ENCODE measurements at places on chromosomes 1 and 21. TPM values are rescaled to one million over a fixed set of nuclear protein-coding genes. Genes with fewer than 3 reads are reported as not detected.

- no peak for DNase-seq
Observed at GRCh38 chr1:175471039-175471800, 272.2 kb downstream of the TNR start.

GRCh38 chr1:11645670-11646265 is 8.5 kb downstream of the FBXO2 start:
- peak; percentile 64 for DNase-seq

Gene ANKRD34A
- total RNA-seq: 0.22 TPM

DNA sequence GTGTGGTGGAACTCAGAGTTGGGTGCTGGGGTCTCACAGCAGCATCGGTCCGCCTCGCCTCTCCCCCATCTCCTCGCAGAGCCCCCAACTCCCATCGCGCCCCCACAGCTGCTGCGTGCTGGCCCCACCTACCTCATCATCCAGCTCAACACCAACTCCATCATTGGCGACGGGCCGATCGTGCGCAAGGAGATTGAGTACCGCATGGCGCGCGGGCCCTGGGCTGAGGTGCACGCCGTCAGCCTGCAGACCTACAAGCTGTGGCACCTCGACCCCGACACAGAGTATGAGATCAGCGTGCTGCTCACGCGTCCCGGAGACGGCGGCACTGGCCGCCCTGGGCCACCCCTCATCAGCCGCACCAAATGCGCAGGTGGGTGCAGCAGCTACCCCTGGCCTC is 24.2 kb downstream of the PTPRU start:
- no peak for DNase-seq

DNA sequence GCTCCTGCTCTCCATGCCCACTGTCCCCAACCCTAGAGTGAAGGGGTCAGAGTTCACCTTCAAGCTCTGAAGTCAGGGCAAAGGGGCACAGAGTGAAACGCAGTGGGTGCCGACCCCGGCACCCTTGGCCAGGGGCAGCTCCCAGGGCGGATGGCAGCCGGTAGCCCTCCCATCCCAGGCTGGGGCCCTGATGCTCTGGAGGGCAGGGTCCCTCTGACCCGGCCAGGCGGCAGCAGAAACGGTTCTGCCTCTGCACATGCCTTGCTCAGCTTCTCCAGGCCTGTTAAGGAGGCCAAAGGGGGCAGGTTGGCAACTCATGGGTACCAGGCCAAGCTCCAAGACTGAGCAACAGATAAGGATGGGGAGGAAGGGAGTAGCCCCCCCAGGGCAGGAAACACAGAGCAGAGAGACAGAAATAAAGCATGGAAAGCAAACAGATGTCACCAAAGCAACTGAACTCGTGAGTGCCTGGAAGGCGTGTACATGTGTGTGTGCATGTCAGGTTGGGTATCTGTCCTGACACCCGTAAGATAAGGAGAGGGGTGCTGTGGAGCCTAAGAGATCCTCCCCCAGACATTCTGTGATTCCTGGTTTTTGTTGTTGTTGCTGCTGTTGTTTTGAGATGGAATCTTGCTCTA is 112.3 kb upstream of the IFFO2 start:
- DNase-seq: no peak

DNA sequence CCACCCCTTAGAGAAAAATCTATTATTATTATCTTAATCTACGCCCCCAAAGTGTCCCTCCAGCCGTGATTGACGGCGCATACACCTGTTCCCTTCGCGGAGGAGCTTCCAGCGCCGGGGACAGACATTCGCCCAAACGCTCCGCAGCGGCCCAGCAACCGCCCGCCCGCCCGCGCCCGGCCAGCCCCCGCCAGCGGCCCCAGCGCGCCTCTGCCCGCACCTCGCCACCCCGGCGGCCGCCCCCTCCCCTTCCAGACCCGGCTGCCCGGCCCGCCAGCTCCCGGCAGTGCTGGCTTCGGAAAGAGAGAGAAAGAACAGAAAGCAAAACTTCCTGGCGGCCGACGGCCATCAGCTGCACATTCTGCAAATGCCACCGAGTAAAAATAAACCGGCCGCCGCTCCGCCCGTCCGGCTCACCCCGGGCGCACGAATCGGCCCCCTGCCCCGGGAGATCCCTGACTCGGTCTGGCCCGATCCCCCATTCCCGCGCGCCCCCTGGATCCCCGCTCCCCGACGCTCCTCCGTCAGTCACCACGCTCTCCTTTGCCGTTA is 1.6 kb downstream of the CASZ1 start:
- DNase-seq: no peak

- no peak for DNase-seq
Observed at GRCh38 chr1:27569506-27570291, 34.2 kb downstream of the AHDC1 start.

GRCh38 chr1:211257826-211258225 is 1.3 kb upstream of the RCOR3 start:
- DNase-seq: no peak

Gene LCE2A
- not detected for total RNA-seq

- DNase-seq: no peak
Observed at GRCh38 chr1:18047122-18047521, 60.5 kb upstream of the IGSF21 start.

- no peak for DNase-seq
Observed at GRCh38 chr21:46649356-46649755, 13.9 kb downstream of the PRMT2 start.

DNA sequence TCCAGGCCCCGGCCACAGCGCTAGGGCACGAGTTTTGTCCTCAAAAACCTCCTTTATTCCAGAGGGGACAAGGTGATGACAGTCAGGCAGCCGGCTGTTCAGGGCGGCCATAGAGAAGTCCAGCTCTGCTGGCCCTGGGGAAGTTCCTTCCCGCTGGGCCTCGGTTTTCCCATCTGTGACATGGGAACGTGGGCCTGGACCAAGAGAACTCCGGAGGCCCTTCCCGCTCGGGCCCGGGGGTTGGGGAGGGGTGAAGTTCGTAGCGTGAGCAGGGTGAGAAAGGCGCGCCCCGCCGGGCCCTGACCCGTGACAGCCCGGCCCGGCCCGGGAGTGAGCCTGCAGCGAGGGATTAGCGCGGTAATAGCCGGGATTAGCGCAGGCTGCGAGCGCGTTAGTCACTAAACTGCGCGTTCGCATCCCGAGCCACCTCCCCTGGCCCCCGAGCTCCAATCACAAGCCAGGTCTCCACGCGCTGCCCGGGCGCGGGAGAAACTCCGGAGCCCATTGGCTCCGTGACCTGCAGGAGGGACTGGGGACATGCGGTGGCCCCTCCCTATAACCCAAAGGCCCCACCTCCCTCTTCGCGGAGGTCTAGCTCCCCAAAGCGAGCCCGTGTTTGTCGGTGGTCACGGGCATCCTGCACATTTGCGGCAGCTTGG is 29.8 kb upstream of the PADI2 start:
- no peak for DNase-seq

DNA sequence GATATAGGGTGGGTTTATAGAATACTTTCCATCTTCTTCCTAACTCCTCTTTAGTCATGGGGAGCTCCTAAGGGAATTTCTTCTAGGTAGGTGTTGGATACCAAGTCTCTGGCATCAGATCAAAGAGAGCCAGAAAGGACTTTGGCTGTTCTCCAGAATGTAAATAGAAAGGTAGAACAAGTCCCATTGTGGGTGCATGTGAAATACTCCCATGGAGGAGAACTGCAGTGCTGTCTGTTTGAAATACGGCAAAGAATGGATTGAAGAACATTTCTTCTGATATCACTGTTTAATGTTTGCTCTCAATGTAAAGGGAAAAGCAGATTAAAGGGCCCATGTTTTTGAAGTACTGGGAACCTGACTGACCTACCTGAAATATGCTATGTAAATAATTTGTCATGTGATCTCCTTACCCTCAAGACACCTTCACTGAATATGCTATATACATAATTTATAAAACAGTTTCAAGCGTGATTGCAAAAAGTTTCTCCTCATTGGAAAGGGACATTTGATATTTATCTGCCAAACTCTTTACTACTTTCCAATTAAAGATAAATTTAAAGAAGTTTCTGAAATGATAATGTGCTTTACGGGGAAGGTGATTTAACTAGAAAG is 65.9 kb downstream of the LAMC1 start:
- no peak for DNase-seq

DNA sequence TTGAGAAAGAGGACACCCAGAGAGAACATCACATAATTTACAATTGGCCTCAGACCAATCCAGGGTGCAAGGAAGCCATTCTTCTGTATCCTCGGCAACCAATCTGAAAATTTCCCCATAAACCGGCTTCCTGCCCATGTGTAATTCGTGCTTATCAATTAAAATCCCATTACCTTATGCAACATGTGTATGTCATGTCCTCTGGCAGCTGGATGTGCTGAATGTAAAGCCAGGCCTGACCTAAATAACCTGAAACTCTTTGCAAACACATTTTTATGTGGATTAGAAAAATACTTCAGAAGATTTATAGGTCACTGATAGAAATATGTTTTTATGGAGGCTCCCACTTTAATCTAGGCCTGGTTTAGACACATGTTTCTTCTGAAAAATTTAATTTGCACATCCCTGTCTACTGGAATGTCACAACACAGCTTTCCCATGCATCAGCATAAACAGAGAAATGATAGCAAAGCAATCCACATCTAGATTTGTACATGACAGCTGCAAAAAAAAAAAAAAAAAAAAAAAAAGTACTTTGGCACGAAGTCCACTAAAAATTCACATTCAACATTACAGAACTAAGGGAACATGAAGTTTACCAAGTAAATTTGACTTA is 69.4 kb upstream of the SAMSN1 start:
- DNase-seq: no peak

GRCh38 chr21:18951271-18952038 is 547.9 kb upstream of the TMPRSS15 start:
- peak; percentile 16 for DNase-seq

- no peak for DNase-seq
Observed at GRCh38 chr1:222464841-222465210, 83.1 kb downstream of the HHIPL2 start.

- DNase-seq: no peak
Observed at GRCh38 chr1:200429221-200429751, 19.4 kb upstream of the ZNF281 start.

- no peak for DNase-seq
Observed at GRCh38 chr1:5755552-5756125, 236.6 kb downstream of the NPHP4 start.

DNA sequence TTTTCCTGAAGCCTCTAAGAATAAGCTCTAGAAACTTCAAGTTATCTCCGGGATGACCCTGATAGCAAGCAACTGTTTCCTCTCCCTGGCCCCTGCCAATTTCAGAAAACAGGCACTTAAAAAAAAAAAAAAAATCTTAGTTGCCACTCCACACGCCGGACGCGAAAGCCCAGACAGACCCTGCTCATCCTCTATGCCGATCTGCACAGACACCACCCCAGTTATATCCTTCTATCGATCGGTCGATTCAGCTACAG is 1.7 kb downstream of the ANP32E start:
- DNase-seq: no peak

Gene MATN1
- 0.11 TPM for total RNA-seq

DNA sequence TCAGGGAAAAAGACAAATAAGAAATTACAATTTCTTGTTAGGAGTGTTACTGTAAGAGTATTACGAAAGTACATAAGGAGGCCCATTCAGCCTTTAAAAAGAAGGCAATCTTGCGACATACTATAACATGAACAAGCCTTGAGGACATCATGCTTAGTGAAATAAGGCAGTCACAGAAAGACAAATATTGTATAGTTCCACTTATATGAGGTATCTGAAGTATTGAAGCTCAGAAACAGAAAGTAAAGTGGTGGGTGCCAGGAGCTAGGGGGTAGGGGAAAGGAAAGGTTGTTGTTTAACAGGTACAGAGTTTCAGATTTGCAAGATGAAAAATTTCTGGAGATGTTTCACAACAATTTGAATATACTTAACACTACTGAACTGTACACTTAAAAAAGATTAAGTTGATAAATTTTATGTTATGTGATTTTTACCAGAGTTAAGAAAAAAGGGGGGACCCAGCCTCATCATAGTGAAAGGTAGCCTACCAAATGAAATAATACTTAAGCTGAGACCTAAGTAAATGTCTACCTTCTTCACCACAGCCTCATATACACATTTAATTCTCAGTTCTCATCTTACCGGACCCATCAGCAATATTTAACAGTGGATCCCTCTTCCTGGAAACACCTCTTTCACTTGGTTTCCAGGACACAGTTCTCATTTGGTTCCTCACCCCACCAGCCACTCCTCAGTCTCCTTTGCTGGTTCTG is 19.5 kb downstream of the USP24 start:
- DNase-seq: no peak

DNA sequence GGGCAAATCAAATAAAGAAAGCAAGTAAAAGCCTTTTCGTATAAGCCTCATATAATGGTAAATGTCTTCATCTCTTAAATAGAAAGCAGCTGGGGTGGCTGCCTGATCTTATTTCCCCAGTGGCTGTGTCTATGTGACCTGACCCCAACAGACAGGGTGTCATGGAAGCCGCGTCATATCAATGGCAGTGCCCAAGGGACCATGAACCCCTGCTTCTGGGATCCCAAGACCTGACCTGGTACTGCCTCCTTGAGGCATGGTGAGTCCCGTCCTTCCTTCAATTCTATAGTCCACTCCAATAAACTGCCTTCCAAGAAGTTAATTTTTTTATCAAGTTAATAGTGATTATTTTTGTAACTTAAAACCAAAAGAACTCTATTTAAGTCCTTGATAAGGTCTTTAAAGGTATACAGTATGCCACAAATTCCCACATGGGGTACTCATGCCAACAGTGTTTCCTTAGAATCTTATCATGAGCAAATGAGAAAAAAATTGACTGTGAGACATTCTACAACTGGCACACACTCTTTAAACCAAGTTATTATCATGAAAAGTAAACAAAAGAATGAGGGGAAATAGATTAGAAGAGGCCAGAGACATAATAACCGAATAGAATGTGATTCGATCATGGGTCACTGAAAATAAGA is 104.6 kb downstream of the ADSS2 start:
- DNase-seq: no peak

Gene CELA2A
- not detected for total RNA-seq

DNA sequence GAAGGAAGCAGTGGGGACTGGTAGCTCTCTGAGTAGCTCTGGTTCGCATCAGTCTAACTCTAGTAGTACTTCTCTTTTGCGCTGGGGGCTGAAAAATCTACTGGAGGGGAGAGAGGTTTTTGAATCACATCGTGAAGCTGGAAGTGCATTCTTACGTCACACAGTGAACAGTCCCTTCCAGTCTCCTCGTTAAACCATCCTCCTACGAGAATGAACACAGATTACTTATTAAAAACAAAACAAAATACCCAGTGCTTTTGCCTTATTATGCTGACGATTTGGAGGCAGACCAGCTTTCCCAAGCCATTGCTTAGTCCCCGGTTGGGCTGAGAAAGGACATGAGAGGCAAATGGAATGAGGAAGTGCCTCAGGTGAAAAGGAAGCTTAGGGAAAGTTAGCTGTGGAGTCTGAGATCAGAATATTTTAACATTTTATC is 16.1 kb downstream of the HUNK start:
- DNase-seq: no peak

GRCh38 chr1:67988066-67988465 is 62.4 kb downstream of the DIRAS3 start:
- DNase-seq: no peak

DNA sequence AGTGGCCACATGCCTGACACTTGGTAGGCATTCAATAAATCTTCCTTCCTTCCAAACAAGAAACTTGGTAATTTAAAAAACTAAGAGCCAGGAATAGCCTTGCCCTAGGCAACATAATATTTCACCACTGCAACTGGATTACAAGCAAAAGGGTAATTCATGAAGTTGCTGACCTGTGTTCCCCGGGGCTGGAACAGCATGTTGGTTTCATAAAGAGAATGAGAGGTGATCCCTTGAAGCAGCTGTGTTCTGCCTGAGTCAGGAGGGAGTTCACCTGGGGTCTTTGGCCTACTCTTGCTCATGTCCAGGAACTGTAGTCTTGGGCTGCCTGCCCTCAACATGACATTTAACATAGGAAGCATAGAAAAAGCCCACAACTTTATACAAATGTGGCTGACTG is 329.0 kb upstream of the DAB1 start:
- DNase-seq: no peak

All from progenitor cell of endocrine pancreas (in vitro differentiated cells).